ENCODE measurements at places on chromosomes 1 and 21.
A peak's percentile ranks its signal among the peaks of the same experiment; 100 is the strongest.

GRCh38 chr21:46613391-46613790 lies 8.5 kb upstream of the S100B start:
- no peak for DNase-seq

GRCh38 chr1:201016943-201017827 lies 6.3 kb downstream of the KIF21B start:
- no peak for DNase-seq

DNA sequence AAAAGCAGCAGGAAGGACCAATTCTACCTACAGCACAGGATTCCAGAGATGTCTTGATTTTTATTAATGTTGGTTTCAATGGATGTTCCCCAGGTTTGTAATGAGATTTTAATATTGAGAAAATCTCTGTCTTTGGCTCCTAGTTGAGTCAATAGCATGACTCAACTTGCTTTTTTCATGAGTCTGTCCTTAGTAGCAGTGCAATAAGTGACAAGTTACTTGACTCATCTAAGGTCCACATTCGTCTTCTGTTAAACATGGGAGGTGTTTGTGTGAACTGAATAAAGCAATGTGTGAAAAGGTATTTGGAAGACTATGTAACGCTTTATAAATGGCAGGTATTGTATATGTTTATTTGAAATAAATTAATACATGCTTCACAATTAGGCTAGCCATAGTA lies 645.0 kb upstream of the PTBP2 start:
- no peak for DNase-seq

DNA sequence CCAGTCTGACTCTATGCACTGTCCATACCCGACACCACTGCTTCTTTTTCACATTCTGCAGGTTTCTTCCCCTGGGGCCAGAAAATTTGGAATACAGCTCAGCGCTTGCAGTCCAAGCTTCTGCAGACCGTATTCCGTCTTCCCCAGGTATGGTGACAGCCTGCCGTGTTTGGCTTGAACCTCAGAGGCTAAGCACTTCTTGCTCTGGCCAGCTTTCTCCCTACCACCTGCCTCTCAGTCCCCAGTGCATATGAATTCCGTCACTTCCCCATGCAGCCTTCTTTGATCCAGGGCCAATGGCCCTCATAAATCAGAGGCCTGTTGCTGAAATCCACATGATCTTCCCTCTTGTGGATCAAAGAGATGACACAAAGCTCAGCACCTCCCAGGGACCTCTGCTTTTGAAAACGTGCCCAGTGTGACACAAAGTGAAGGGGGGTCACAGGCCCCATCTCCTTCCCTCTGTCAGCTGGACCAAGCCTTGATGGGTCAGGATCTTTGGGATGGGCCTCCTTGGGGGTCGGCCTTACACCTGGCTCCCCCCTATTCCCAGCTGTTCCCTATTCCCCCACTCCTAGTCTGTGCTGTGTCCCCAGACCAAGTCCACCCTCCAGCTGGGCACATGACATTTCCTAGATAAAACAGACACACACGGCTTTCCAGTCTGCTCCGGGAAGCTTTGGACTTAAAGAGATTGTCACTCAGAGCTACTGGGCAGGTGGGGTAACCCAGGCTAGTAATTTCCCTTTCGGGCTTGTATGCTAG lies 66.6 kb downstream of the HMGB4 start:
- DNase-seq, result no peak

- DNase-seq, result peak; percentile 69
Measured at GRCh38 chr1:109193653-109194590, 19.8 kb upstream of the SARS1 start.

DNA sequence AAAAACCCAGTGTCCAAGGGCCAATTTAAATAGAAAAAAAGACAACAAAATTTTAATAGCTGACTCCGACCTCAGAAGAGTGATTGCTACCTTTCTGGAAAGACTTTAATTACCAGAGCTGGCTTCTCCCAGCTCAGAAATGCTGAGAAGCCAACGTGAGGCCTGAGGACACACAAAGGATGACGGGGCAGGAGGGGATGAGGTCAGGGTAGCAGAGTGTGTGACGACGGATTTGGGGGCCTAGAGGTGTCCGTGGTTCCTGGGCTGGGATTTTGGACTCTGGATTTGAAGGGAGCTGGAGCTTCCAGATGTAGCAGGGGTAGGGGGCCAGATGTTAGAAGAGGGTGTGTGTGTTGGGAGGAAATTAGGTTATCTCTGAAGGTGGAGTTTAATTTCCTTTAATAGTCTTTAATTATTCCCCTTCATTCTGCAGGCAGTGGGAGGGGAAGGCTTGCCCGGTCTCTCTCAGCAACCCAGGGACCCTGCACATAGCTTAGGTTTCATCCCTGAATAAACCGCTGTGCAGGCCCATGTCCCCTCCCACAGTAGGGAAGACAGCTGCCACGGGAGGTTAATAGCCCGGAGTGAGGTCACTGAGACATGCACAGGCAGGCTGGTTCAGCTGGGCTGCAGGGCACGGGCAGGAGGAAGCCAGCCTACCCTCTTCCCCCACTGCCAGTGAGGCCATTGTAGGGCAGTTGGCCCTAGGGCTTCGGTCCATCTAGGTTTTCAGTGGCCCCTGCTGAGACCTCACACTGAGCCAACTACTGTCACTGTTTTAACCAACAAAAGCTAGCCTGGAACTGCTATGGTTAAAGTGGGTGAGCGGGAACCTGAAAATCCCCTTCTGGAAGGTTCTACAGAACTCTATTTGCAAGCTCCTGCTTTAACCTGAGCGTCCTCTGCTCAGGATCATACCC lies 3.8 kb upstream of the PADI3 start:
- no peak for DNase-seq

- no peak for DNase-seq
Measured at GRCh38 chr1:221510793-221511503, 230.9 kb downstream of the DUSP10 start.

- DNase-seq, result no peak
Measured at GRCh38 chr1:216606047-216606637, 117.1 kb downstream of the ESRRG start.

DNA sequence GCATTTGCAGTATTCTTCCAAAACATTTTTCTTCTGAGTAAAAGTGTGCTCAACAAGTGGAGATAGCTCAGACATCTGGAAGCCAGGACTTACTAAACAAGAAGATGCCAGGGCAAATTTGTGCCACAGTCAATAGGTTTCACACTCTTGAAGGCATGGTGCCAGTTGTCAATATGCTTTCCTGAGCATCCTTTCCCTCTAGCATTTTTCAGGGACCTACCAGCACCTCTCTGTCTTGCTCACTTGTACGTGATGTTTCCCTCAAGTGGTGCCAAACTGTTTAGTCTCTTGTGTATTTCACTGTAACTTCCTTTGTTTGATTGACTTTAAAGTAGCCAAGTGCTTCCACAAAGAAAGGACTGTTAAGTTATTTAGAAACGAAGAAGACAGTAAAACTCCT lies 194.0 kb upstream of the SGIP1 start:
- peak; percentile 21 for DNase-seq

GRCh38 chr1:168693872-168694238 lies 35.2 kb downstream of the DPT start:
- no peak for DNase-seq

DNA sequence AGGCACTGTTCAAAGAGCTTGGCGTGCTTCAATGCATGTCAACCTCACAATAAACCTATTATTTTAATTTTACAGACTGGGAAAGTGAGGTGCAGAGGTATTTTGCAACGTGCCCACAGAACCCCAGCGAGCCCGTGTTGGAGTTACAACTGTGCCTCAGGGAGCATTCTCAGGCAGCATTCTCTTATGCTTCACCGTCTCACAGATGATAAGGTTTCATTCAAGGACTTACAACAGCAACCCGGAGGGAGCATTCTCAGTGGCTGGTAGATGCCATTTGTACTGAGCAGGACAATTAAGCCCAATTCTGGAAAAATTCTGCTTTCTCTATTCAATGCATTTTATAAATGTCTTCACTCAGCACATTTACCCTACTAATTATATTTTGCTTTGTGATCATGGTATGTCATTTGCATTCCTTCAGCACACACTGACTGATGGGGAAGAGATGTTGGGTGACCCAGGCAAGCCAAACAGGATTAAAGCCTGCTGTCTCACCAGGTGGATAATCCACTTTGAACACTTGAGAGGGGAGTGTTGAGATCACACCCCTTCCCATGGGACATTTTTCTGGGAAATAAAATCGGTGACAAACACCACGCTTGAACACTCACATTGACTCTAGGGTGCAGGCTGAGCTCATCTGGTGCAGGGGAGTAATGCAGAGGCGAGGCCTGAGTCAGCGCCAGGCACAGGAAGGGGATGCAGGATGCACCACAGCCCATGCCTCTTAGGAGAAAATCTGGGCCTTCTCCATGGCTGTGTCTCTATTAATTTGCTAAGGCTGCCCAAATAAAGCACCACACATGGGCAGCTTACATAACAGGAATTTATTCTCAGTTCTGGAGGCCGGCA lies 113.9 kb downstream of the CLIC6 start:
- DNase-seq, result no peak

- no peak for DNase-seq
Measured at GRCh38 chr1:99544328-99544727, 101.6 kb upstream of the PALMD start.

DNA sequence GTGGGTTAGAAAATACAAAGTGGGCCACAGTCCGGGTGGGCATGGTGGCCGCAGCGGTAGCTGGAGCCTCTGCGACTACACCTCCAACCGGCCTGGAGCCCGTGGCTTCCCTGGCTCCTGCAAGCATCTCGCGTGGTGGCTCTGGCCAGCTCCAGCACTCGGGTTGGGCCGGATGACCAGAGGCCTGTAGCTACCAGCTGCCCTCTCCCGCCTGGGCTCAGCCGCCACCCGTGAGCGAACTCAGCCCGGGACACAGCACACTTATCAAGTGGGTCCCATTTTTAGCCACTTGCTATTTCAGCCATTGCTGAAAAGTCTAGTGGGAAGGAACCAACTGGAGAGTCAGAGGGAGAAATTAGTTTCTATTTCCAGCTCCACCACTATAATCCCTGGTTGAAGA lies 107.7 kb upstream of the CACYBP start:
- peak; percentile 16 for DNase-seq

- no peak for DNase-seq
Measured at GRCh38 chr1:38958967-38959366, 17.3 kb upstream of the RHBDL2 start.

- no peak for DNase-seq
Measured at GRCh38 chr1:180862305-180862704, 50.4 kb upstream of the KIAA1614 start.

DNA sequence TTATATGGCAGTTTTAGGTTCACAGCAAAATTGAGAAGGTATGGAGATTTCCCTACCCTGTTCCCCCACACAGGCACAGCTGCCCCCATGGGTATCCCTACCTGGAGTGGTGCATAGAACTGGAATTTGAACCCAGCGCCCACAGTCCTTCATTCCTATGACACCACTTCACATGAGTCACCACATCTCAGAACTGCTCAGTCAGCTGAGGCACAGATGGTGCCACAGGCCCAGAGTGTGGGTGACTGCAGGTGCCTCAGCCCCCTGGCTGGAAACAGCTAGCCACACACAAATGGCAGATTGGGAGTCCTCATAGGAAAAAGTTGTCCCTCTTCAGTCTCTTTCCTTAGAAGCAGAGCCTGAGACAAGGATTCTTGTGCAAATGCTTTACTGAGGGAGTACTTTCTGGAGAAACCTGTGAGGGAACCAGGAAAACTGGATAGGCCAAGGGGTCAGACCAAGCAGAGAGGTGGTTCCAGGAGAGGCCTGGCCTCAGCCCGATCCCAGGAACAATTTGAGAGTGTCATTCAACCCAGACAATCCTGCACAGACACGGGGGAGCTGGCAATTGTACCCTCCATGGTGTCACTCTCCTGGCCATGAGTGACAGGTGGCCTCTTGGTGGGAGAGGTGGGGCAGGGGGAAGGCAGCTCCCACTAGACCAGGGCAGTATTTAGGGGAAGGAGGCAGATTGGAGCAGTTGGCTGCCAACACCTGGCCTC lies 6.9 kb downstream of the PLA2G2D start:
- DNase-seq, result no peak

DNA sequence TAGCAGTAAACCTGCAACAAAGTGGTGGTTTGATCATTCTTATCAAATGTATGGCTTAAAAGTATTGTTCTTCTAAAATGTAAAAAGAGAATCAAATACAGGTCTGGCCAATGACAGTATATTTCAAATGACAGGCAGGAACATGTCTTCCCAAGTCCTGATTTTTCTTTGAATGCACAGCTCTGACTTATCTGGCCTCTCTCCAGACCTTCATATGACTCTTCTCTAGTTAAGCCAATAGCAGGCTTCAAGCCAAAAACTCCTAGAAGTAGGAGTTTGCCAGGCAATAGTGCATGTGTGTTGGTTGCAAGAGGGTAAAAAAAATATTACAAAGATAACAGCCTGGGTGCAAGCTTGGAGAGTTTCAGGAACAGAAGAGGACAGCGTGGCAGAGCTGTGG lies 345.5 kb downstream of the SMYD3 start:
- no peak for DNase-seq

DNA sequence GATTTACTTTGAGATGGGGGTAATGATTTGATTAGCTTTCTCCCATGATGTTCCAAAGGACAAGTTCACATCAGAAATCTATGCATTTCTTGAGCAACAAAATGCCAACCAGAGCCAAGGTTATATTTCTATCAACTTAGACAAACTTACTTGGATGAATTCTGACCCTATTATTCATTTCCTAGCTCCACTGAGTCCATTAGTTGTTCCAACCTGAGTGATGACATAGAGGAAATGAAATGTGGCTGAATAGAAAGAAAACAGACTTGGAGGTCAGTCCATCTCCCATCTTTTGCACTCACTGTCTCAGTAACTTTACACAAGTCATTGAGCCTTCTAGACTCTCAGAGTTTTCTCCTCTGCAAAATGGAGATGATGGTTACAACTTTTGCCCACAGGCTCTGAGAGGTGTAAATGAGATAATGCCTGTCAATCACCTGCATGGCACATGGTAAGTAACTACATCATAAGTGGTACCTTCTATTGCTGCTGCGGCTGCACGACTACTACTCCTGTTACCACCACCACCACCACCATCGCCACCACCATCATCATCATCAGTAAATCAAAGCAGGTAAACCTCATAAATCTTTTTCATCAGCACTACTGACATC lies 98.2 kb downstream of the PTPN14 start:
- no peak for DNase-seq

DNA sequence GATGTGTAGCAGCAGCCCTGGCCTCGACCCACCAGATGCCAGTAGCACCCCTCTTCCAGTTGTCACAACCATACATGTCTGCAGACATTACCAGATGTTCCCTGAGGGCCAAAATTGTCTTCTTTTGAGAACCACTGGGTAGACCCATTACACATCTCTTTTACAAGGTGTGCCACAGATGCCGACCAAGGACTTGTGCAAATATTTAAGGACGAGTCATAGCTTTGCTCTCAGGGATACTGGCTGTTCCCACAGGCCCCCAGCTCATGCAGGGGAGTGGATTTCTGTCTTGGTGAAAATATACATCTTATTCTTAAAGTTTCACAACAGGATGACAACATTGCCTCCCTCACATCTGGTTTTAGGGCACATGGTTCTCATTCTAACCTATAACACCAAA lies 59.4 kb upstream of the ZBTB18 start:
- DNase-seq, result no peak

DNA sequence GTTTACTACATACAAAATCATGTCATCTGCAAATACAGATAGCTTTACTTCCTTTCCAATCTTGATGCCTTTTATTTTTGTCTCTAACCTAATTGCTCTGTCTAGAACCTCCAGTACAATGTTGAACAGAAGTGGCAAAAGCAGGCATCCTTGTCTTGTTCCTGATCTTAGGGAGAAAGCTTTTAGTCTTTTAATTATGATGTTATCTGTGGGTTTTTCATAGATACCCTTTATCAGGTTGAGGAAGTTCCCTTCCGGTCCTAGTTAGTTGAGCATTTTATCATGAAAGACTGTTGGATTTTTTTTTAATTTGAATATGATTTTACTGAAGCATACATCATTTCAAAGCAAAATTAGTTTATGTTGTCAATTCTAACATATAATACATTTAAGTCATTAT lies 45.7 kb upstream of the DISC1 start:
- no peak for DNase-seq

Data from GM23338 (cell line).